ENCODE measurements at places on chromosomes 6 and 20. TPM values are rescaled to one million over a fixed set of nuclear protein-coding genes. Genes with fewer than 3 reads are reported as not detected.

Gene DEF6
- polyA plus RNA-seq, result 7.8 TPM

Gene TREML1
- not detected for polyA plus RNA-seq

Gene ADISSP
- polyA plus RNA-seq, result 109 TPM

Gene TPX2
- 0.84 TPM for polyA plus RNA-seq

Gene PROKR2
- not detected for polyA plus RNA-seq

Gene TTPAL
- 3.9 TPM for polyA plus RNA-seq

Gene HLA-DQA2
- polyA plus RNA-seq, result not detected

Gene CPNE5
- 3.3 TPM for polyA plus RNA-seq

Gene SAMHD1
- polyA plus RNA-seq, result 146 TPM

Gene STX11
- 4.4 TPM for polyA plus RNA-seq

Gene BMP6
- 3.8 TPM for polyA plus RNA-seq

Gene CCM2L
- 9.3 TPM for polyA plus RNA-seq

DNA sequence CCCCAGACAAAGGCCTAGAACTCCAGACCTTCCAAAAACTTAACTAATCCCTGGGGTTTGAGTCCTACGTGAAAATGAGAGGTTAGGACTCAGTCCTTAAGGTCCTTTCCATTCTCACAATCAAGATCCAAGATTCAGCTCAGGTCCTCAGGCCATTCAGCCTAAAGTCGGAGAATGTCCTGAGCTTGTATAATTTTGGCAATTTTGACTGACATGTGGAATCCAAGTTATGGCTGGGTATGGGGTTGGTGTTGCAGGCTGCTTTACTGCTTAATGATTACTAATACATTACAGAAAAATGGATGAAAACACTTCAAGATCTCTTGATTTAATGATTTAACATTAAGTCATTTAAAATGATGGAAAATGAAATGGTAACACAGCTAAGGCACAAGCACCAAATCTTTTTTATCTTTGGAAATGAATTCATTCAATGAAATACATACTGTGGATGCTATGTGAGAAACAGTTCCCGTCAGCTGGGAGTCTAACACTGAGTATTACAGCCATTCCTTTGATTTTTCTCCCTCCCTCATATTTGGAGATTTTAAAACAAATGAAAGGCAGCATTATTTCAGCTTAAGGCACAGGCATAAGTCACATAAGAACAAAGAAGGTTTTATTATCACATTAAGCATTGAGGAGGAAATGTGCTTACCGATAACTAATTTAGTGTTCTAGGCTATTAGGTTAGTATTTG is 1.3 kb downstream of the ARHGAP18 start:
- no peak for DNase-seq

DNA sequence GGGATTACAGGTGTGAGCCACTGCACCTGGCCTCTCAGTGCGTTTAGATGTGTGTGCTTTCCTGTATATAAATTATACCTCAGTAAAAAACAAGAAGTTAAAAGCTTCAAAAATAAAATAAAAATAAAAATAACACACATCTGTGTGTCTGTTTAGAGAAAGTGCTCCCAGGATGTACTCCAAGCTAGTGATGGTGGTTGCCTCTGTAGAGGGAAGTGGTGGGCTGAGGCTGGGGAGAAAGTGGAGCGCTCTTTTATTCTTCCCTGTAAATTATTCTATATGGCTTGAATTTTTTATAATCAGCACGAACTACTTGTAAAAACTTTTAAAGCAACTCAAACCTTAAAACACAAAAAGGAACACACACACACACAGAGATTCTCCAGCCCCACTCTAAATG is 29.0 kb downstream of the PTGIS start:
- DNase-seq, result no peak

DNA sequence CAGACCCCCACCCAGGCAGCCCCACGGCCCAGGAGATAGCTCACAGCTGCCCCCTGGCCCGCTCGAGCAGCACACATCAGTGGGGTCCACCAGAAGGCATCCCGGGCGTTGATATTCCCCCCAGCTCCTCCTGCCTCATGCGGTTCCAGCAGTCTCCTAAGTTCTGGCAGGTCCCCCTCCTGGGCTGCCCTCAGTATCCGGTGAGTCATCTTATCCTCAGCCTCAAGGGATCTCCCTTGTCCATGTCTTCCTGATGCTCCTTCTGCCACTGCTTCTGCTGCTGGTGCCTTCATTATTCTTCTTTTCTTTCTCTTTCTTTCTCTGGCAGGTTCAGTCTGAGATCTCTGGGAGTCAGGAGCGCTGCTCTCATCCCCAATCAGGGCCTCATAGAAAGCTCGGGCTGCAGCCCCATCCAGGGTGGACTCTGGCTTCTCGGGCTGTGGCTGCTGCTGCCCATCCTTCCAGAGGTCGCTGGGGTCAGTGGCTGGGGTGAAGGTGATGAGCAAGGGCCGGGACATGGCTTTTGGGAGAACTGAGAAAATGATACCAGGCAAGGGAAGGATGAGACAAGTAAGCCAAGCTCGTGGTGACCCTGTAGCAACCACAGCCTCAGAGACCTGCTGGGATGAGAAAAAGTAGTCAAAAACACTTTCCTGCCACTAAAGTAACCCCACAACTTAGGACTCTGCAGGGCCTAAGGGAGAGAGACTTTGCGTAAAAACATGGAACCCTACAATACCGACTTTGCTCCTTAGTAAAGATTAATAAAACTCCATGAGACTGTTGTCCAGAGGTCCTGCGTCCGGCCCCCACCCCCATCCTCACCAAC is 622 bp downstream of the GPANK1 start:
- DNase-seq, result no peak

- no peak for DNase-seq
Measured at GRCh38 chr20:48662711-48663110, 165.1 kb downstream of the PREX1 start.

DNA sequence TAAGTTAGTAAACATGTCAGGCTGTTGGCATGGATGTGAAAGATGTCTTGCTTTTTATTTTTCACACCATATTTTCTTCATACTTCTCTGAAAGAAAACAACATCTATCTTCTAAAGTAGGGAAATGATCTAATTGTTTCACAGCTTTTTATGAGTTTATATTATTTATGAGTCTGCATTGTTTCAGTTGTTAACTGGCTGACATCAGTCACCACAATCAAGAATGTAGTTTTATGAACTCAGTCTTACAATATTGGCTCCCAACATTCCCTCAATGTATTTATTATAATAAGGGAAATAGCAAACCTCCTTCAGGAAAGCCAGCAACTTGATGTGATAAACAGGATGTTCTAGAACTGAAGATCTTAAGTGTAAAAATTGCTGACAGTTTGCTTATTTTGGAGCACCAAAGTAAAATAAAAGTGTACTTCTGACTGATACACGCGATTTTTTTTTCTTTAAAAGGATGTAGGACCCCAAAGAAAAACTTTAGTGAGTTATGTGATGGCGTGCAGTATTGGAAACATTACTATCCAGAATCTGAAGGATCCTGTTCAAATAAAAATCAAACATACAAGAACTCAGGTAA is 106.0 kb downstream of the ADGRG6 start:
- no peak for DNase-seq

GRCh38 chr20:38554986-38555385 is 26.0 kb upstream of the ADIG start:
- no peak for DNase-seq

GRCh38 chr6:156058356-156058755 is 602.7 kb upstream of the NOX3 start:
- no peak for DNase-seq

GRCh38 chr6:125107896-125108295 is 45.7 kb upstream of the TPD52L1 start:
- no peak for DNase-seq

DNA sequence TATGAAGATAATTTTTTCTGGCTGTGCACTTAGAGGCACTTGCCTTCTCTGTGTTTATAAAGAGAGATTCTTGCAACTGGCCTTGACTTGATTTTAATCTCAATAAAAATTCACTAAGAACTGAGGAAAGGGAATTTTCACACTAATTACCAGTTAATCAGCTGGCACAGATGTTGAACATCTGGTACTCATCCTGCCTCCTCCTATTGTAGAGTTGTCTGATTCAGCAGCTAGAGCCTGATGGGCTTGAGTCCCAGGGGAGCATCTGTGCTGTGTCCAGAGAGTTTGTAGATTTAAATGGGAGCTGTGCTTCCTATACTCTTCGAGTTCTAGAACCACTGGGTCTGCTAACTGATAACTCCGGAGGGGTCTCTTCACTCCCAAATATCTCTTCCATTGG is 284.4 kb upstream of the RNF24 start:
- no peak for DNase-seq

- DNase-seq, result no peak
Measured at GRCh38 chr6:16690608-16691142, 70.6 kb downstream of the ATXN1 start.

DNA sequence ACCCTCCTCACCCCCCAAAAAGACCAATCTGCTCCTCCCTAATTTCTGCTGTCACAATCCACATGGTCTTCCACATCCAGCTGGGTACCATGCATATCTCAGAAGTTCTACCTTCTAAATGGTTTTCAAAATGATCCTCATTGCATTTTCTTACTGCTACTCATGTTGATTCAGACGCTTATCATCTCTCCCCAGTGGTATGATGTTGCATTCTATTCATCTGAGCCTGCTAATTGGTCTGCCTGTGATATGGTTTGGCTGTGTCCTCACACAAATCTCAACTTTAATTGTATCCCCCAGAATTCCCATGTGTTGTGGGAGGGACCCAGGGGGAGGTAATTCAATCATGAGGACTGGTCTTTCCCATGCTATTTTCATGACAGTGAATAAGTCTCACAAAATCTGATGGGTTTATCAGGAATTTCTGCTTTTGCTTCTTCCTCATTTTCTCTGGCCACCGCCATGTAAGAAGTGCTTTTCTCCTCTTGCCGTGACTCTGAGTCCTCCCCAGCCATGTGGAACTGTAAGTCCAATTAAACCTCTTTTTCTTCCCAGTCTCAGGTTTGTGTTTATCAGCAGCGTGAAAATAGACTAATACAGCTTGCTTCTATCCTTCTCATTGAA is 41.4 kb upstream of the CLIC5 start:
- DNase-seq, result no peak

DNA sequence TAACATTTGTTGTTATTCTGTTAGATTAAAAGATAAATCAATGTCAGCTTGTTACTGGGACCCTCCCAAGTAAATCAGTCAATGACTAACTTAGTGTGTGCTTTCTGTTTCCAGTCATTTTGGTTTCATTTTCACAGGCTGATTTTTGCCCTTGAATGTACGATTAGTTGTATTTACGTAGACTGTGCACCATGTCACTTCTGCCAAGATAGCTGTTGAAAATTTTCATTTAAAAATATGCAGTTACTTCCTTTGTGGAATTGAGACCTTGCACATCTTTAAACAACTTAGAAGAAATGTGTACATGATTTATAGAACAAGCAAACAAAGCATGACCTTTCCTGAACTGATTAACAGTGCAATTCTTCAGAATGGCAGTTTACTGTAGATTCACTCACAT is 944.8 kb upstream of the CITED2 start:
- no peak for DNase-seq

- DNase-seq, result no peak
Measured at GRCh38 chr6:166259296-166259977, 48.8 kb downstream of the PRR18 start.

GRCh38 chr6:142301651-142302391 is at the start of gene ADGRG6:
TSS of gene ADGRG6 (plus strand) at chr6:142302007. CDS start at chr6:142302330, 323 bp downstream.
- DNase-seq, result no peak

Data from urinary bladder (tissue), 4 donors.